HS-5 (cell line): ENCODE measurements at places on chromosomes 1 and 21.

DNA sequence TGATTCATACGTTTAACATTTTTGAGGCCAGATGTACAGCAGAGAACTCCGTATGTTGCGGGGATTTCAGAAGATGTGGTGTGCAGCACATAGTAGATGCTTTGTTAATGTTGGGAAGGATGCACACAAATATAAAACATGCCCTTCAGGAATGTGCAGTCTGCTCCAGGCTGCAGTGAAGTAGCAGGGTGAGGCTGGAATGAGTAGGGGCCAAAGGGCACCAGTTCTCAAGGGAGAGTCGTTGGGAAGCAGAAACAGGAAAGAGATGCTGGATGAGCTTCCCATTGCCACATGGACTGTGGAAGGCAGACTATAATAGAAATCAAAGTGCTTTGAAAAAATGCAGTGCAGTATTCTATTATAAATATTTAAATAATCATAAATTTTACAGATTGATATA lies 126.9 kb downstream of the NOS1AP start:
- no peak for DNase-seq

GRCh38 chr1:181113059-181113641 lies 24.6 kb downstream of the IER5 start:
- no peak for DNase-seq

- no peak for DNase-seq
Observed at GRCh38 chr1:35398739-35399138, 130.2 kb downstream of the ZMYM4 start.

DNA sequence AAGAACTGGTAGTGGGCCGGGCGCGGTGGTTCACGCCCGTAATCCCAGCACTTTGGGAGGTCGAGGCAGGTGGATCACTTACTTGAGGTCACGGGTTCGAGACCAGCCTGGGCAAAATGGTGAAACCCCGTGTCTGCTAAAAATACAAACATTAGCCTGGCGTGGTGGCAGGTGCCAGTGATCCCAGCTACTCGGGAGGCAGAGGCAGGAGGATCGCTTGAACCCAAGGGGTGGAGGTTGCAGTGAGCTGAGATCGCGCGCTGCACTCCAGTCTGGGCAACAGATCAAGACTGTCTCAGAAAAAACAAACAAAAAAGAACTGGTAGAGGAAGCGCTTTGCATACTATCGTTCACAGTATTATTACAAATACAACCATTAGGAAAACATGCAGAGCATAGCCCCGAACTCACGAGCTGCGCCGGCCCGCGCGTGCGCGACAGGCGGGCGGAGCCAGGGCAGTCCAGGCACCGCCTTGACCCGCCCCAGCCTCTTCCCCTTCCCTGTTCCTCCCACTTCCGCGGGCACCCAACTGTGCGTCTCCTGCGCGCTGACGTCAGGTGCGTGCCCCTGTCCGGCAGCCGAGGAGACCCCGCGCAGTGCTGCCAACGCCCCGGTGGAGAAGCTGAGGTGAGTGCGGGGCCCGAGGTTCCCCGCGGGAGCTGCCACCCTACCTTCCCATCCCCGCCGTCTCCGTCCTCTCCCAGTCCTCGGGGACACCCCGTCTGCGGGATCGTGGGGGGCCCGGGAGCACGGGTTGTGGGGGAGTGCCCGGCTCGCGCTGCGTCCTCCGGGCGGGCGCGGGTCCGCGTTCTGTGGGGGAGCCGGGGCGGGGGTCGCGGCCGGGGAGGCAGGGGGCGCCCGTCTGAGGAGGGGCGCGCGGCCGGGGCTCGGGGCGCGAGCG lies at the start of gene CDC42:
Gene CDC42 (plus strand): TSS at position 595 of the 902 bp plus-strand sequence. CDS start 25,770 bp downstream, outside the sequence.
- DNase-seq = peak; percentile 68
